ENCODE measurements at places on chromosomes 7 and 10. TPM values are rescaled to one million over a fixed set of nuclear protein-coding genes. Genes with fewer than 3 reads are reported as not detected.

Gene FAM25C
- not detected for total RNA-seq

GRCh38 chr10:127154831-127155620, 41.4 kb downstream of the INSYN2A start:
- no peak for DNase-seq
- H3K4me1 ChIP-seq, result no peaks in the 10 kb centered on the region
- no peak overlapping the region for H3K4me3 ChIP-seq
- no peak overlapping the region for H3K27ac ChIP-seq
- no peaks in the 10 kb centered on the region for H3K36me3 ChIP-seq

GRCh38 chr7:31271641-31272405, 68.7 kb downstream of the NEUROD6 start:
- no peak for DNase-seq
- H3K27ac ChIP-seq, result no peak overlapping the region
- H3K4me1 ChIP-seq, result no peaks in the 10 kb centered on the region
- H3K36me3 ChIP-seq, result no peaks in the 10 kb centered on the region

GRCh38 chr10:119701861-119702260, 24.0 kb upstream of the INPP5F start:
- H3K36me3 ChIP-seq, result peaks cover 31% of the 10 kb centered on the region
- peak overlapping the region; percentile 86 for H3K27ac ChIP-seq
- no peak for DNase-seq
- H3K4me1 ChIP-seq, result peaks cover 46% of the 10 kb centered on the region
- H3K4me3 ChIP-seq, result no peak overlapping the region

DNA sequence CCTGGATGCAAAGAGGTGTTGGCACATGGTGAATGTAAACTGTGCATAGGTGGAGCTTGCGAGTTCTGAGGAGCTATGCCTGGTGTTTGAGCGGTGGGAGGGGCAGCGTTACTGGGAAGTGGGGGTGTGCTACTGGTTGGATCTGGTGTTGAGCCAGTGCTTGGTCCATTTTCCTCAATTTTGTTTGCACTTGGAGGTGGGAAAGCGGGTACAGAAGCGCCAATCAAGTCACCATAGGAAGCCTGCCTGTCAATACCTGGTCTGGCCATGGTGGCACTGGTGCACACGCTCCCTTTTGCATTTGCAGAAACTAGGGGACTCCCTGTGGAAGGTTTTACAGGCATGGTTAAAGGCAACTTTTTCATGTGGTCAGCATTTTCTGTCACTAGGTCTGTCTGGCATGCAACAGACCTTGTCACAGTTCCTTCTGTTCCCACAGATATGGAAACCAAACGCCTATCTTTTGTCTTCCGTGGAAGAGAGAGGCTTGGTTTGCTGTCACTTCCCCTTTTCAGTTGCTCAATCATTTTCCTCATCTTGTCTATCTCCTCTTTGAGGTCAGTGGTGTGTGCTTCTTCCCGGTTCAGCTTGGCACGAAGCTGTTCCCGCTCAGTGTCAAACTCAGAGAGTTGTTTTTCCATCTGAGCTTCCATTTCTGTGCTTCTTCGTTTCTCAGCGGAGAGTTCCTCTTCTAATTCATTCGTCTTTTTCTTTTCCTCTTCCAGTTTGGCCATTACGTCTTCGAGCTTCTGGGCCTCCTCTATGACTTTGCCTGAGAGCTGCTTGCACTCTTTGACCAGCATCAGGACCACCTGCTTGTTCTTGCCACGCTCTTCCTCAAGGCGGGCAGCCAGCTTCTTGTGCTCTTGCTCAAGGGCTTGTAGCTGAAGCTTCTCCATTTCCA, 81.1 kb downstream of the CTTNBP2 start:
- no peak for DNase-seq
- peaks cover 8% of the 10 kb centered on the region for H3K4me1 ChIP-seq
- H3K27me3 ChIP-seq, result no peaks in the 10 kb centered on the region
- H3K27ac ChIP-seq, result no peak overlapping the region

DNA sequence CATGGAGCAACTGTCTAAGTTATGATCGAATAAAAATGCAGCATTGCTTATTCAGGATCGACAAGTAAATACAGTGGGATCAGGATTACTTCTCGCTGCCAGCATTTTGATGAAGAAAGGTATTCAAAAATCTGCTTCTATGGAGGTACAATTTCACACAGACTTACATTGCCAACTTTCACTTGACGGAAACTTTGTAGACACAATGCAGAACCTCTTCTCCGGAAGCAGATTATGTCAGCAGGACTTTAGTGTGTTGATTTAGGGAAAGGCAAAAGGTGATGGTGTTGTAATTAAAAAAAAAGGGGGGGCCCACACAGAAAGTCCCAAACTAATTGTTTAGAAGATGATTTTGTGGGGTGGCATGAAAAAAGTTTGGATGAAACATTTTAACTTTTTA, 462.4 kb upstream of the KLF6 start:
- H3K36me3 ChIP-seq, result no peaks in the 10 kb centered on the region
- no peak overlapping the region for H3K27ac ChIP-seq
- no peak for DNase-seq
- H3K4me3 ChIP-seq, result no peak overlapping the region
- peaks cover 2% of the 10 kb centered on the region for H3K27me3 ChIP-seq

Gene OR13A1
- not detected for total RNA-seq

Gene BTBD16
- total RNA-seq, result not detected

DNA sequence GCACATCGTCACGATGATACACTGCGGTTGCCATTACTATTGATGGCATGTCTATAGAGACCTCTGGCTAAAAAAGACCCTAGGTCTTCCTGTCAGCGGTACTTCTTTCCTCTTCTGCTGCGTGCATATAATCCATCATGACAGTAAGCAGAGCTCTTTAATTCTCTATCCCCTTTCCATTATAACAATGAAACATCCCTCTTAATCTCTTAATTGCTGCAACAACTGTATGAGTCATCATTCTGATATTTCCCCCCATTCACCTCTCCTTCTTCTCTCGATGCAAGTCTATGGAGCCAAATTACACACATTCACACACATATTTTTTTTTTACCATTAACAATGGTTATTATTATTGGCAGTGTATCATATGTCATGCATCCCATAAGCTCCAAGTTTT, 45.2 kb upstream of the AKR1E2 start:
- DNase-seq, result no peak
- no peak overlapping the region for H3K27ac ChIP-seq
- H3K4me3 ChIP-seq, result no peak overlapping the region
- H3K36me3 ChIP-seq, result no peaks in the 10 kb centered on the region

- no peak for DNase-seq
- H3K27me3 ChIP-seq, result no peaks in the 10 kb centered on the region
- H3K4me3 ChIP-seq, result no peak overlapping the region
Observed at GRCh38 chr7:110372685-110373084, 718.2 kb upstream of the LRRN3 start.

Gene MPP7
- total RNA-seq, result 0.60 TPM

Gene PANK1
- 5.7 TPM for total RNA-seq

- no peak overlapping the region for H3K27ac ChIP-seq
- peaks cover 1% of the 10 kb centered on the region for H3K27me3 ChIP-seq
- no peak overlapping the region for H3K4me3 ChIP-seq
- no peaks in the 10 kb centered on the region for H3K36me3 ChIP-seq
- H3K4me1 ChIP-seq, result no peaks in the 10 kb centered on the region
Observed at GRCh38 chr7:25772802-25773201, 379.2 kb upstream of the NFE2L3 start.

Gene PGAM2
- total RNA-seq, result 0.67 TPM

- peaks cover 5% of the 10 kb centered on the region for H3K36me3 ChIP-seq
- DNase-seq, result no peak
- peaks cover 24% of the 10 kb centered on the region for H3K27me3 ChIP-seq
- H3K27ac ChIP-seq, result no peak overlapping the region
- peaks cover 12% of the 10 kb centered on the region for H3K4me1 ChIP-seq
Observed at GRCh38 chr7:381211-382042, 91.5 kb downstream of the FOXL3 start.

GRCh38 chr10:105359708-105360107, 718.6 kb downstream of the SORCS3 start:
- no peak for DNase-seq
- no peaks in the 10 kb centered on the region for H3K36me3 ChIP-seq
- H3K27me3 ChIP-seq, result no peaks in the 10 kb centered on the region
- H3K4me1 ChIP-seq, result no peaks in the 10 kb centered on the region

- no peaks in the 10 kb centered on the region for H3K36me3 ChIP-seq
- no peak for DNase-seq
- no peak overlapping the region for H3K4me3 ChIP-seq
- no peaks in the 10 kb centered on the region for H3K27me3 ChIP-seq
- no peak overlapping the region for H3K27ac ChIP-seq
- H3K4me1 ChIP-seq, result no peaks in the 10 kb centered on the region
Observed at GRCh38 chr7:4665661-4666060, 16.4 kb upstream of the FOXK1 start.

DNA sequence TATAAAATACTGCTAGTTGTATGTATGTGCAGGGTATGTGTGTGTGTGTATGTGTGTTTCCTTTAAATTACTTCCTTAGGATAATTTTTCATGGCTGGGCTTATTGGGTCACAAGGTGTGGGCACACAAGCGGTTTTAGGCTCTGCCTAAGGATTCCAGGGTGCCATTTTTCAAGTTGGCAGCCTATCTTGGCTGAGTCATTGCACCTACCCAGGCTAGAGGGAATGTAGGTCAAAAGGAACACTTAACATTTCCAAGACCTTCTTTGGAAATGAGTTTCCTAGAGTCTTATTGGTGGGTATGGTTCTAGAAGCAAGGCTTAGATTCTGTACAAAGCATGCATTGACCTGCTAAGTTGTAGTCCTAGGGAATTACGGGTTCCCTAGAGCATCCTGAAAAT, 642.1 kb downstream of the LRMDA start:
- H3K4me1 ChIP-seq, result no peaks in the 10 kb centered on the region
- DNase-seq, result no peak
- H3K27me3 ChIP-seq, result no peaks in the 10 kb centered on the region
- H3K36me3 ChIP-seq, result no peaks in the 10 kb centered on the region
- H3K4me3 ChIP-seq, result no peak overlapping the region
- H3K27ac ChIP-seq, result no peak overlapping the region

Gene PON2
- 17.5 TPM for total RNA-seq

GRCh38 chr10:96324447-96324846, 20.2 kb downstream of the DNTT start:
- no peak overlapping the region for H3K27ac ChIP-seq
- H3K4me1 ChIP-seq, result no peaks in the 10 kb centered on the region
- DNase-seq, result no peak
- no peak overlapping the region for H3K4me3 ChIP-seq

DNA sequence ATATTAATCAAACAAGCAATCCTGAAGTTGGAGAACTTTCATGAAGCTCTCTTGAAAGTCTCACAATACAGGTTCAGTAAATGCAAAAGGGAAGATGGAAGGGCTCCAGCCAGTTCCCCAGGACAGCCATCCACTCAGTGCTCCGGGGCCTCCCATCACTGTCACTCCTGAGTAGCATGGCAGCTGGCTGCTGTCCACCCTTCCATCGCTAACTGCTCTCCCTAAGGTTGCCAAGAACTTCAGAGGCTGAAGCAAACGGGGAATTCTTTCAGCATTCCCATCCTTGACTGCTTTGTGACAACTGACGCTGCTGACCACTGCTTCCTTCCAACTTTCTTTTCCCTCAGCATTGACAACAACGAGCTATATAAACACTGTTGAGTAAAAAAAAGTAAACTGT, 69.1 kb downstream of the VPS41 start:
- H3K27me3 ChIP-seq, result no peaks in the 10 kb centered on the region
- H3K4me3 ChIP-seq, result no peak overlapping the region
- no peak for DNase-seq
- no peaks in the 10 kb centered on the region for H3K36me3 ChIP-seq
- no peak overlapping the region for H3K27ac ChIP-seq

Gene MMRN2
- not detected for total RNA-seq

Gene ANKRD1
- not detected for total RNA-seq

Gene ZNF727
- total RNA-seq, result 0.18 TPM

DNA sequence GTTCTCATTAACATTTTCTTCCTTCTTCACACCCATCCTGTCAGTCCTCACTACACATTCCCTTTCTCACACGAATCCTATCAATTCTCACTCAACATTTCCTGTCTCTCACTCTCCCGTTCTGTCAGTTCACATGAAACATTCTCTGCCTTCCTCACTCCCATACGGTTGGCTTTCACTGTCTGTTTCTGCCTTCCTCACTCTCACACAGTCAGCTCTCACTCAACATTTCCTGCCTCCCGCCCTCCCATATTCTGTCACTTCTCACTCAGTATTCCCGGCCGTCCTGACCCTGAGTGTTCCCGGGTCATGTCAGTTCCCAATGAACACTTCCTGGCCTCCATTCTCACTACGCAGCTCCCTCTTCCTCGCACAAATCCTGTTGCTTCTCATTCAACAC, 61.5 kb downstream of the DYNC2I1 start:
- H3K4me3 ChIP-seq, result no peak overlapping the region
- H3K4me1 ChIP-seq, result no peaks in the 10 kb centered on the region
- no peak for DNase-seq
- no peaks in the 10 kb centered on the region for H3K27me3 ChIP-seq

DNA sequence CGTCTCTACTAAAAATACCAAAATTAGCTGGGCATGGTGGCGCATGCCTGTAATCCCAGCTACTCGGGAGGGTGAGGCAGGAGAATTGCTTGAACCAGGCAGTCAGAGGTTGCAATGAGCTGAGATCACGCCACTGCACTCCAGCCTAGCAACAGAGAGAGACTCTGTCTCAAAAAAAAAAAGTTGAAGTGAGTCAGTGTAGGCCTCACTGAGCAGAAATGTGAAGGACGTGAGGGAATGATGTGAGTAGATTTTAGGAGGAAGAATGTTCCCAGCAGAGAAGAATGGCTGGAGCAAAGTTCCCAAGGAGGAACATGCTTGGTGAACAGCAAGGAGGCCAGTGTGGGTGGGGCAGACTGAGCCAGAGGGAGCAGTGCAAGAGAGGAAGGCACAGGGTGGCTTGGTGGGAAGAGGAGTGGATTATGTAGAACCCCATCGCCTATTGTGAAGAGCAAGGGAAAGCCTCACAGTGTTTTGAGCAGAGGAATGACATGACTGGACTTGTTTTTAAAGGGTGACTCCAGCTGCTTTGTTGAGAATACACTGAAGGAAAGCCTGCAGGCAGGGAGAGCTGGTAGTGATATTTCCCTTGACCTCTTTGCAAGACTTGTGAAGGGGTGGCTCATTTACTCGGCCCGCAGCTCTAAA, 708.7 kb downstream of the SUGCT start:
- no peaks in the 10 kb centered on the region for H3K27me3 ChIP-seq
- H3K27ac ChIP-seq, result no peak overlapping the region
- no peaks in the 10 kb centered on the region for H3K36me3 ChIP-seq
- no peaks in the 10 kb centered on the region for H3K4me1 ChIP-seq

DNA sequence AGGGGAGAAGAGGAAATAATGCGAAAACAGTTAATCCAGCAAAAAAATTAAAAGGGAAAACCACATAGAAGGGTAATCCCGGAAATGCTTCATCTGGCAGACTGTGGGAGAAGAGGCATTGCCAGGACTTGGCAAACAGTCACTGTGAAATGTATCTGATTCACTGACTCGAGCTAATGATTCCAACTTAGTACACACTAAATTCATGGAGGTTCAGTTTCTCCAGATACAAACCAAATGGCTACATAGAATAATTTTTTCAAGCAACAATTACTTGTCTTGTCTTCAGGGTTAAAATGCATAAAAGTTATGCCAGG, 36.4 kb downstream of the GDI2 start:
- no peak for DNase-seq
- no peaks in the 10 kb centered on the region for H3K27me3 ChIP-seq
- no peak overlapping the region for H3K4me3 ChIP-seq

GRCh38 chr10:74063256-74063655, 65.3 kb downstream of the VCL start:
- H3K4me1 ChIP-seq, result peaks cover 20% of the 10 kb centered on the region
- no peak for DNase-seq
- peaks cover 36% of the 10 kb centered on the region for H3K36me3 ChIP-seq
- H3K27ac ChIP-seq, result no peak overlapping the region

Gene NUDT13
- total RNA-seq, result 1.0 TPM
